ENCODE measurements at places on chromosomes 11 and 22. TPM values are rescaled to one million over a fixed set of nuclear protein-coding genes. Genes with fewer than 3 reads are reported as not detected.

DNA sequence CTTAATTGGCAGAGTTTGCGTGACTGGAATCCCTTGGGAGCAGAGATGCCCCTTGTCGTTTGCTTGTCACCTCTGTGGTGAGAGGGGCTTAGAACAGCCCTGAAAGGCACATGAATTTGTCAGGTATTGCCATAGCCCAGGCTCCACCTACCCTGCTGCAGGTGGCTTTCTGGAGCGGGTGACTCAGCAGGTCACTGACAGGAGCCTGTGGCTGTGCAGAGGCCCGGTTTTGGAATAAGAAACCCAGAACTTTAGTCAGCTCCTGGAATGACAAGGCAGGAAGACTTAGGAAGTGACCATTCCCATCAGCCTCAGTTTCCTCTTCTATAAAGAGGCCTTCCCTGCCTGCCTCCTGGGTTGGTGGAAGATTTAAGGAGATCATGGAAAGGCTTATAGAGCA, 539.7 kb downstream of the INSC start:
- no peak for DNase-seq

DNA sequence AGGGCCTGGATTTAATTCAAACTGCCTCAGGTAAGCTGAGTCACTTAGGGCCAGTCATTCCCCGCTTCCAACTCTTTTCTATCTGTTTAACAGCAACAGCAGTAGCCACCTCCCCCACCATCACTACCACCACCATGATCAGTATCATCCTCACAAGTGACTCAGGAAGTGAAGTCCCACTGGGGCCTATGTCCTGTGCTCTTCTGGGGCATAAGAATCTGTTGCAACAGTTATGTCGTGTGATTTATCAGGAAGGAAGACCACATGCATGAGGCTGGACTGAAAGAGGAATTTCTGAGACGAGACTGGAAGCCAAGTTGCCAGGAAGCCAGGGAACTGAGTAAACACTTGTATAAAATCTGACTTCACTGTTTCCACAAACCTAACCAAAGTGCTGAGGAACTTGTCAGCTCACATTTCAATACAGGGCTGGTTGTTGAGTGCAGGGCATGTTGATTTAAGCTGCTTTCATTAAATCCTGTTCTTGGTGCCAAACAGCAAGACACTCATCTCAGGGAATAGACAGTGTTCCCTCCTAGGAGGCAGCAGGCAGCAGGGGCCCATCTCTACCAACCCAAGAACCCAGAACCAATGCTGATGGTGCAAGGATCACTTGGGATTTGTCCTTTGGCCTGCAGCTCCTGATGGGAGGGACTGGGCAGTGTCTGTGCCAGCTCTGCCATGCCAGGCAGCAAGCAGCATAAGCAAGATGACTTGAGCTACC, 226.7 kb upstream of the NARS2 start:
- peak; percentile 23 for DNase-seq

DNA sequence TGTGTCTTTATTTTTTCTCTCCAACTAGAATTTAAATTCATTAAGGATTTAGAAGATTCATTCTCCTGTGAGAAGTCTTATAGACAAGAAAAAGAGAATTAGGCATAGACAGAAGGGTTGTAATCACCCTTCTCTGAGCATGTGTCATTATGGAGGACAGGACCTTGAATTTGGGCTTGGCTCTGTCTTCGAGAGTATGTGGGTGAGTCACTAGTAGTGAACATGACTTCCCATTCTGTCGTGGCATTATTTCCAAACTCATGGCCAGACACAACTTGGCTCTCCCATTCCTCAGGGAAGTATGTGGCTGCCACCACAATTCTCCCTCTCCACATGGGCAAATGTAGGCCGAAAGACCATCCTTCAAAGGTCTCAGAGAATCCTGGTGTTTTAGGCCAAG, 14.3 kb upstream of the ANKK1 start:
- DNase-seq, result no peak

NCF4 gene
- total RNA-seq, result not detected

GRCh38 chr11:87359401-87359800, 321.7 kb downstream of the TMEM135 start:
- no peak for DNase-seq

- DNase-seq, result no peak
Observed at GRCh38 chr11:44572884-44573283, 7.4 kb downstream of the CD82 start.
